Activated naive CD8-positive, alpha-beta T cell treated with anti-CD3 and anti-CD28 coated beads, Interleukin-2, amount 50 U/mL, for 16 hours (primary cell): ENCODE measurements at places on chromosomes 3 and 15.

DNA sequence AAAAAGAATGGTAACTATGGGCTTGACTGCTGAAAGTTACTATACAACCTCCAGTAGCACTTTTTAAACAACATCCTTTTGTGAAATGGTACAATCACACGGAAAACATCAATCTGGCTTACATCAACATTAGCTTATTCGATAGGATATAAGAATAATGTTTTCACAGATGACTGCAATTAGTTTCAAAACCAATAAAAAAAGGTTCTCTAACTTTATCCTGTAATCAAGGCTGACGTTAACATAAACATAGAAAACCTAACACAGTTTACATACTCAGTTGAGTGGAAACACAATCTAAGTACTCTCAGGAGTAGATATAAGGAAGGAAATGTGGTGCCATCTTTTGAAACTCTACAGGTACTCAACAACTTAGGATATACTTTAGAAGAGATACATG, 102.2 kb downstream of the DLG1 start:
- DNase-seq, result no peak

DNA sequence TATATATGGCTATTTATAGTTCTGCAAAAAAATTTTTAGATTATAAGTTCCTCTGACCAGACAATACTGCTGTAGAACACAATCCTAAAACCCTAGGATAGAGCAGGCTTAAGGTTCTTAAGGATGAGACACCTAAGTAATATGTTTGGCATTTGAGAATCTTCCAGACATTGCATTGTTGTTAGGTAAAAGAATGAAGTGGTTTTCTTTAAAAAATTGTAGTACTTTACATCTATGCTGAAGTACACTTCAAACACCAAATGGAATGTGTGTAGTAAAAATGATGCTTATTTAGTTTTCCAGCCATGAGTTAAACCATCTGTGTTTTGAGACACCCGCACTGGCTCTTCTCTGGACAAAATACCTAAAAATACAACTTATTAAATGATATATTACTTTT, 857.7 kb downstream of the OTOL1 start:
- DNase-seq, result no peak

DNA sequence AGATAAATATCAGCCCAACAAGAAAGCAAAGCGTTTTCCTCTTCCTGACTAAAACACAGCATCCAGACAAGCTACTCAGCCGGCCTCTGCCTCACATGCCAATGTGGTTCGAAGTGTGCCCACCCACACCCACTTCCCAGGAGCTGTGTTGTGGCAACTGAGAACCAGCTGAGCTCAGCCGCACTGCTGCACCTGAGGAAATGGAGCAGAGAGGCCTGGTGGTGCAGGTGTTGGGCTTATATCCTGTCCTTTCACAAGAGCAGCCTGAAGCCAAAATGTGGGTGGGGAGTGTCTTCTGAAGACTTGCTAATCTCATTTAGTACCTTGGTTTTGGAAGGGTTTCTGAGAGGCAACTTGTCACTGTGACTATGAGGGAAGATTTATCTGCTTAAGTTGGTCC, 23.0 kb upstream of the RETNLB start:
- DNase-seq, result peak; percentile 1

GRCh38 chr3:23489300-23490158, 286.4 kb downstream of the UBE2E2 start:
- no peak for DNase-seq

- no peak for DNase-seq
Observed at GRCh38 chr3:45946875-45947274, 3.6 kb downstream of the CXCR6 start.

DNA sequence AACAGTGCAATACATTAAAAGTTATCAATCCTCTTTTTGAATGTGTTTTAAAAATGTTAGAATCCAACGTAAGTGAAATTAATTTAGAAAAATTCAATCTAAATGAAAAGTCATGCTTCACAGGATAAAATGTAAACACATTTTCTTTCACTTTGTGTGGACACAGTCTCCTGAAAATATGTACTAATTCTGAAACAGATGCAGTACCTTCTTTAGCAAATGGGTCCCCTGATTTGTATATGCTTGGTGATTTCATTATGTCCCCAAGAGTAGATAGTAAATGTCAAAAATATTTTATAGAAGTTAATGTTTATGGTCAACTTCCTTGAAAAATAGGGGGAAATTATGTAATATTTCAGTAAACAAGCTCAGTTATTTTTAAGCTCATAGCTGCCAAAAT, 28.9 kb downstream of the FOXP1 start:
- no peak for DNase-seq

- no peak for DNase-seq
Observed at GRCh38 chr3:139937674-139938279, 2.8 kb downstream of the CLSTN2 start.

DNA sequence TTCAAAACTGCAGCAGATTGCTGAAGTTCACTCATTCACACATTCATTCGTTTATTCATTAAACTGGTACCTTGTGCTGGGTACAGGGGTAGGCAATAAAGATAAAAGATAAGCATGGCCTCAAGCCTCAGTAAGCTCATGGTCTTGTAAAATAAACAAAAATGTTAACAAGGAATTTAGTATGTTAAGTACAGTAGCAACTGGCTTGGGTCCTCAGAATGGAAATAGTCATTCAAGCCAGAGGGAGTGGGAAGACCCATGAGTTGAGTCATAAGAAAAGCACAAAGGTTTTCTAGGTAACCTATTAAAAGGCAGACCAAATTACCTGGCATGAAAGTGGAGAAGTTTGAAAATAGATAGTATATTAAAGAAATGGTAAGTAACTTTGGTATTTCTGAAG, 163.3 kb downstream of the CDIN1 start:
- DNase-seq, result no peak

- no peak for DNase-seq
Observed at GRCh38 chr15:68197661-68198437, 7.3 kb downstream of the CALML4 start.

- DNase-seq, result no peak
Observed at GRCh38 chr15:81523867-81524266, 149.9 kb upstream of the TMC3 start.

DNA sequence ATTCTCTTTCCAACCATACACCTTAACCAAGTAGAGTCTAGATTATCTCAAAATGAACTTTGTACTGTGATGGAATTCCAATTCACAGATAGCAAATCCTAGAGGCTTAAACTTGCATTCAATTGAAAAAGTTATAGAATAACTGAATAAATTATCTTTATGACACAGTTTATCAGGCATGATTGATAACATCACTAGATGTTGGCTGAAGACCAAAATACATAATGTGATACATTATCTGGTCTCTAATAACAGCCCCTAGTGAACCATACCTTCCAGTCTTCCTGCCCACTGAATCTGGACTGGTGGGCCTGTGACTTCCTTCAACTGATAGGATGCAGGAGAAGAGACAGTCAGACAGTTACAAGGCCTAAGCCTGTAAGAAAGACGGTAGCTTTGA, 165.2 kb upstream of the CMC1 start:
- DNase-seq, result no peak

DNA sequence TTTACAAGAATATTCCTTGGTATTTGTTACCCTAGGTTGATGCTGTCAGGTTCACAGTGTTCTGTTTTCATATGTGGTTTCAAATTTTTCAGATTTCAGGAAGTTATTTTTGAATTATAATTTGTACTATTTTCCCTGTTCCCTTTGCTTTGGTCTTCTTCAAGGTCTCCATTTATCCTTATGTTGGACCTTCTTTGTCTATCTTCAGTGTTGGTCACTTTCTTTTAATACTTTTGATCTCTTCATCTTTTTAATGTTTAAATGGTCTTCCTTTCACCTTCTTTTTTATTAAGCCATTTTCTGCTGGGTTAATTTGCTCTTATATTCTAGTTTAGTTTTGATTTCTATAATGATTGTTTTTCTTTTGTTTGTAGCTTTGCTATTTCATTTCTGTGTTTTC, 61.3 kb downstream of the KLHL25 start:
- DNase-seq, result no peak

DNA sequence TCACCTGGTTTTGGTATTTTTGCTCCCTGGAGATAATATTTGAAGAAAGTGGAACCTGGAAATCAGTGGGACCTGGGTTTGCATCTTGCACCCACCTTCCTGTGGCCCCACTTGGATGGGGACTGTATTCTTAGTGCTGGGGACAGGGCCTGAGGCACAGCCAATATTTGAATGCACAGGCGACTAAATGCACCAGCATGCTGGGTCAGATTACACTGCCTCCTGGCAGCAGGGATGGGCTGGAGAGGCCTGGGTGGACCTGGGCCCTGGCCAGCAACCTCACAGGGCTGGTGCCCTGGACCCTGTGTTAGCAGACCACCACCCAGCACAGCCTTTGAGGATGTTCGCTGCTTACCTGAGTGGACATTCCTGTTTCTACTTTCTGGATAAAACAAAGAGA, 10.5 kb downstream of the ITIH4 start:
- DNase-seq, result no peak

DNA sequence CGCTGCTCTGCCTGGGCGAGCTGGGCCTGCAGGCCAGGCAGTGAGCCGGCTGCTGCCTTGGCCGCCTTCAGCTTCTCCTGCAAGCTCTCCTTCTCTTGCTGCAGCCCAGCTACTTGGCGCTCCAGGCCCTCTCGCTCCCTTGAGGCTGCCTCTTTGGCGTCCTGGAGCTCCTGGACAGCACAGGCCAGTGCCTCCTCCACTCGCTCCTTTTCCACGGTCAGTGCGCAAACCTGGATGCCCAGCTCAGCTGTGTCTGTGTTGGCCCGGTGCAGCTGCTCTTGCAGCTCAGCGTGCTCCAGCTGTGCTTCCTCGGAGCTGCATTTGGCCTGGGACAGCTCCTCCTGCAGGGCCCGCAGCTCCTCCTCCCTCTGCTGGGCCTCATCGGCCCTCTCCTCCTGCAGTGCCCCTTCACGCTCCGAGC, 23.1 kb downstream of the CXCR6 start:
- DNase-seq, result no peak

DNA sequence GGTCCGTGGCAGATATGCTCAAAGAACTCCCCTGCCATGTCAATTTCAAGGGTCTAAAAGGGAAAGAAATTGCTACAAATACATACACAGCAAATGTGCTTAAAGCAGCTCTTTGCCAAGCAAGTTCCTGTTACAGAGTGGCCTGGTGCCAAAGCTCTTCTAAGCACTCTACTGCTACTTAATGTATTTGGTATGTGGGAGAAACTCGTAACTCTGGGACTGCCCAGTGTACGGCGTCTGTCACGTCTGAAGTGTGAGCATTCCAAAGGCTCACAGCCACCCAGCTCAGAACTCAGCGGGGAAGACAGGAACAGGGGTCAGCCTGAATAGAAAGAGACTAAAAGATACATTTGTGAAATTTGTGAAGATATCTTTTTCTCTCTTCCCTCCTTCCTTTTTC, 54.6 kb downstream of the RBMS3 start:
- no peak for DNase-seq

DNA sequence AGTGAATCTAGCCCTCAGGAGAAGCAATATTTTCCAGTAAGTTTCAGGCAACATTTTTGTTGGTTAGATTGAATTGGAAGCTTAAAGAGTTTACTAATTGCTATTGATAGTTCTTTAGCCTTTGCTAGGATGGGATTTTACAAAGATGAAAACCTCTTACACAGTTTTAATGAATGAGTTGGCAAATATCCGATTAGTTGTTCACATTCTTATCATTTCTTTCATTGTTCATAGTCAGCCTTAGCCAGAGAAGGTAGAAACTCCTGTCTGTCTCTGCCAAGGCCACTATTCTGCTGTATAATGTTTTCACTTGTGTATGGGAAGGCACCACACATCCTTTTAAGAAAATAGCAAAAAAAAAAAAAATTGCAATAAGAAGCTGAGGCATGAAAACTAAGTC, 222.0 kb upstream of the MANF start:
- DNase-seq, result no peak

DNA sequence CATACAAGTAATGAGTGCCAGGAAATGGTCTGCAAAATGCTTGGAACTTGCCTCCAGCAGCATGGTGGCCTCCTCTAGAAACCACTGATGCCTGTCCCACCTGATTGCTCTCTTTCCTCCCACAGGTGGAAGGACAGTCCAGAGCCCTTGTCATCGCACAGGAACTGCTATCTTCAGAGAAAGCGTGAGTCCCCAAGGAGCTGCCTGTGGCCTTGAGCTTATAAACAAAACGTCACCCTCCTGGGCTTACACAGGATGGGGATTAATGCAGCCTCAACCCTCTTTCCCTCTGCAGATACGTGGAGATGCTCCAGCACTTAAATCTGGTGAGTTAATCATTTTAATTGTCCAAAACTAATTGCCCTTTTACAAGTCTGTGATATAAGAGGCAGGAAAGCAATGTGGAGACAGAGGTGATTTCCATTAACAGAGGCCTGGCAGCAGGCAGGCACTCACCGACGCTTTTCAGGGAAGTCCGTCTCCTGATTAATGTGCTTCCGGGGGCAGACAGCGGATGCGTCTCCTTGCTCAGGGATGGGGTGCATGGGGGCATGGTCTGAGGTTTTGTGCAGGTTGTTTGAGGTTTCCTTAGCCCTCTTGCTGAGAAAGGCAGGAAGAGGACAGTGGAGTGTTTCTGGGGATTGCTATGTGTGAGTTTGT, 61.8 kb downstream of the FGD5 start:
- no peak for DNase-seq

DNA sequence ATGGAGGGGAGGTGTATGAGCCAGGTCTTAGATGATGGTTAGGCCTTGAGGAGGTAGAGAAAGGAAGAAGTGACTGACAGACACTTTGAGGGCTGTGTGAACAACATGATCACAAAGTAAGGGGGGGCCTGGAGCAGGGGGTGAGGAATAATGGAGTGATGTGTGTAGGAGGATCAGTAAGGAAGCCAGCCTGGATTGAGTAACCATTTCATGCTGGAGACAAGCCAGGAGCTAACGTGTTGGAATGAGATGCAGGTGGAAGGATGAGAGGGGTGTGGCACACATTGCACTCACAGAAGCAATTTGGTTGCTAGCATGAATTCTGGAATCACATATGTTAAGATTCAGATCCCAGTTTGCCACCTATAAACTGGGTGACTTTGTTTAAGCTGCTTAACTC, 65.5 kb downstream of the BBX start:
- DNase-seq, result no peak

GRCh38 chr3:122984007-122984406, 43.6 kb downstream of the SEMA5B start:
- no peak for DNase-seq

- no peak for DNase-seq
Observed at GRCh38 chr15:82532991-82533481, 7.2 kb downstream of the RPS17 start.

- no peak for DNase-seq
Observed at GRCh38 chr15:96792216-96792615, 461.7 kb downstream of the NR2F2 start.

- DNase-seq, result no peak
Observed at GRCh38 chr3:81799403-81799802, 38.0 kb upstream of the GBE1 start.

GRCh38 chr3:87082796-87083440, 92.0 kb upstream of the VGLL3 start:
- DNase-seq, result no peak

- peak; percentile 41 for DNase-seq
Observed at GRCh38 chr15:61834076-61834697, 226.1 kb downstream of the VPS13C start.

DNA sequence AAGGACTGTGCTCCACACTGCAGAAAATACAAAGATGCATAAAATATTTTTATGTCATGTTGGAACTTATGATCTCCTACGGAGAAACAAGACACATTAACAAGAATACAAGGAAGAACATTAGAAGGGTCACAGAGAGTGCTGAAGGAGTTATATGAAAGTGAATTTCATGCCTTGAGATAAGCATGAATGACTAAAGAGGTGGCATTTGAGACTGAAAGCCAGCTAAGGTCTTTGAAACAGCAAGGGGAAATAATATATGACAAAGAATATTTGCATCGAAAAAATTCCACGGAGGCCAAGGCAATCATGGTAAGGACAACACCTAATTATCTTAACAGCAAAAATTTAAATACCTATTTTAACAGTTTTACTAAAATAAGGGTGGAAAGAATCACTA, 12.5 kb downstream of the GSK3B start:
- no peak for DNase-seq
